ENCODE measurements at places on chromosomes 3 and 15. TPM values are rescaled to one million over a fixed set of nuclear protein-coding genes. Genes with fewer than 3 reads are reported as not detected.

SLC2A2 gene
- total RNA-seq: not detected

KBTBD12 gene
- total RNA-seq: 0.82 TPM

MESP1 gene
- total RNA-seq: 2.0 TPM

PLIN1 gene
- total RNA-seq: under 0.01 TPM

PPP2R3A gene
- 36.3 TPM for total RNA-seq

NR1I2 gene
- 0.82 TPM for total RNA-seq

POLQ gene
- 1.2 TPM for total RNA-seq

RHOV gene
- 9.4 TPM for total RNA-seq

RTP3 gene
- total RNA-seq: not detected

AHSG gene
- total RNA-seq: not detected

FAM227B gene
- 5.3 TPM for total RNA-seq

SLC9C1 gene
- total RNA-seq: 0.41 TPM

EIF2A gene
- 201 TPM for total RNA-seq

EMC7 gene
- total RNA-seq: 22.8 TPM

CLSTN2 gene
- total RNA-seq: 11.8 TPM

PLA2G4F gene
- not detected for total RNA-seq

ITGB5 gene
- total RNA-seq: 20.4 TPM

SAMD7 gene
- not detected for total RNA-seq

MYZAP gene
- 1.6 TPM for total RNA-seq

RPUSD2 gene
- 15.9 TPM for total RNA-seq

ACTC1 gene
- 0.41 TPM for total RNA-seq

AGBL1 gene
- 1.2 TPM for total RNA-seq
